SIG-M5 (cell line): ENCODE measurements at places on chromosomes 11 and 22.
A peak's percentile ranks its signal among the peaks of the same experiment; 100 is the strongest.

DNA sequence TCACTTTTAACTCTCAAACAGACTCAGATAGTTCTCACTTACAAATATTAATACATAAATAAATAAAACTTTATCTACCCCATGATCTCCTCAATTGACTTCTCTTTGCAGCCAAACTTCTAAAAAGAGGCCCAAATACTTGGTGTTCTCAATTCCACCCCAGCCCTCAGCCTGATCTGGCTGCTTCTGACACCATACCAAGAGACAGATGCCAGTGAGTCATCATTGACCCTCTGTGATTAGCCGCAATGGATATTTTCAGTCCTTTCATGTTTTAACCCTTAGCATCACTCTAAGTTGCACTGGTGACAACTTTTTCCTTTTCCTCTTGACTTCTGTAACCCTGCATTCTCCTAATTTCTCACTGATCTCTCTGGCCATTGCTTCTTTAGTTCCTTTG, 184.1 kb upstream of the ARHGAP20 start:
- no peak for DNase-seq

DNA sequence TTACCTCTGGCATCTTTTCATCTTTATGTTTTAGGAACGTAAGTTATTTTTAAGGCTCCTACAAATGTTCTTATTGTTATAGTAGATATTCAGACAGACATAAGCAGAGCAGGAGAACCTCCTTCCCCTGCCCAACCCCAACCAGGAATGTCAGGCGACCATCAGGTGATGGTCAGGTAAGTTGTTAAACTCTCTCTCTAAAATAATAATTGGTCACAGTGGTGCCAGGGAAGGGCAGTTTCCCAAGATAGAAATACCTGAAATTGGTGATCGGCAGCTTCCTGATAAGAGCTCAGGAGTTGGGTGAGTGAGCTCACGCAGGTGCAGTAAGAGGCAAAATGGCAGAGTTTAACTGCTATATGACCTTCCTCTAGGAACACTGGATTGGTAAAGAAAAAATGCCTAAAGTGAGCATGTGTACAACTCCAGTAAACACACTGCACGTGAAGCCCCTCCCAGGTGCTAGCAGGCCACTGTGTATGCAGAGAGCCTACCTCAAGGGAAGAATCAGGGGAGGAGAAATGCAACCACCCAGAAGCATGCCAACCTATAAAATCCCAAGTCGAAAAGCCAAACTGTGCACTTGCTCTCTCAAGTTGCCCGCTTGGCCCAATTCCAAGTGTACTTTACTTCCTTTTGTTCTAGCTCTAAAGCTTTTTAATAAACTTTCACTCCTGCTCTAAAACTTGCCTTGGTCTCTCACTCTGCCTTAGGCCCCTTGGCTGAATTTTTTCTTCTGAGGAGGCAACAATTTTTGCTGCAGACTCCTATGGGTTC, 273.9 kb downstream of the SBF2 start:
- no peak for DNase-seq

- no peak for DNase-seq
Observed at GRCh38 chr11:69799582-69799981, 19.6 kb downstream of the FGF3 start.

GRCh38 chr22:29623059-29623458, 19.6 kb downstream of the NF2 start:
- DNase-seq, result no peak

GRCh38 chr11:94132152-94132558, 3.5 kb downstream of the PANX1 start:
- no peak for DNase-seq

DNA sequence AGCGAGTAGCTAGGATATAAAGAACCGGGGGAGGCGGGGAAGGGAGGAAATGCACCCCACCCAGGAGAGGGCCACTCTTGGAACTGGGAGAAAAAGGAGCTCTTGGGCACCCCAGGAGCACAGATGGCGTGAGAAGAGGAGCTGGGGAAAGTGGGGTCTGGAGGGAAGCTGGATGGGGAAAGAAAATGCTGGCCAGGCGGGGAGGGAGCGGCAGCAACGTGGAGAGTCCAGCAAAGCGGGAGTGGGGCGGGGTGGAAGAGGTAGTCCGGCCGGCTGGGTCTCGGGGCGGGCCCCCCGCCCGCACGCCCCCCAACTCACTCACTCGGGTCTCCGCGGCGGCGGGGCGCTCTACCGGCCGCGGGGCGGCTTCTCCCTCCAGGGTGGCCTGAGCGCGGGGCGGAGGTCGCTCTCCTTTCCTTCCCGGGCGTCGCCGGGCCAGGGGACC, 522 bp downstream of the TOB2 start:
- DNase-seq, result no peak

DNA sequence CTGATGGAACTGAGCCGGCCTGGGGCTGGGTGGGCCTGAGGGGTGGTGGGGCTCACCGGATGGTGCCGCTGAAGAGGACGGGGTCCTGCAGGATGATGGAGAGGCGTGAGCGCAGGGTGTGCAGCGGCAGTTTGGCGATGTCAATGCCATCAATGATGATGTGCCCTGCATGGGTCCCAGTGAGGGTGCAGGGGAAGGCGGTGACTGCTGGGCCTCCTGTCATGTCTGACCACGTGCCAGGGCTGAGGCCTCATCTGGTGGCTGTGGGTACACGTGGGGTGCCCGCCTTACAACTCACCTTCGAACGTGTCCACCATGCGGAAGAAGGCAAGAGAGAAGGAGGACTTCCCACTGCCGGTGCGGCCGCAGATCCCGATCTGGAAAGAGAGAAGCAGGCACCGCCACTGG, 7.1 kb upstream of the KCNJ11 start:
- DNase-seq, result no peak

DNA sequence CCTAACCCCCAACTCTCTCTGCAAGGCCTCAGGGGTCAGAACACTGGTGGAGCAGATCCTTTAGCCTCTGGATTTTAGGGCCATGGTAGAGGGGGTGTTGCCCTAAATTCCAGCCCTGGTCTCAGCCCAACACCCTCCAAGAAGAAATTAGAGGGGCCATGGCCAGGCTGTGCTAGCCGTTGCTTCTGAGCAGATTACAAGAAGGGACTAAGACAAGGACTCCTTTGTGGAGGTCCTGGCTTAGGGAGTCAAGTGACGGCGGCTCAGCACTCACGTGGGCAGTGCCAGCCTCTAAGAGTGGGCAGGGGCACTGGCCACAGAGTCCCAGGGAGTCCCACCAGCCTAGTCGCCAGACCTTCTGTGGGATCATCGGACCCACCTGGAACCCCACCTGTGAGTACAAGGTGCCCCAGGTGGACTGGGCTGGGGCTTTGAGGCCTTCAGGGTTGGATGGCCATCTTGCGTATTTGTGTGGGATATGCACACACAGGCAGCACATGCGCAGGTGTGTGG, at the start of gene BEST1:
Gene BEST1, plus strand, starts transcription at position 317 of the 513 bp plus-strand sequence. CDS start 1,456 bp downstream, outside the sequence.
- no peak for DNase-seq

- no peak for DNase-seq
Observed at GRCh38 chr22:48380016-48380665, 1447.5 kb downstream of the BRD1 start.

DNA sequence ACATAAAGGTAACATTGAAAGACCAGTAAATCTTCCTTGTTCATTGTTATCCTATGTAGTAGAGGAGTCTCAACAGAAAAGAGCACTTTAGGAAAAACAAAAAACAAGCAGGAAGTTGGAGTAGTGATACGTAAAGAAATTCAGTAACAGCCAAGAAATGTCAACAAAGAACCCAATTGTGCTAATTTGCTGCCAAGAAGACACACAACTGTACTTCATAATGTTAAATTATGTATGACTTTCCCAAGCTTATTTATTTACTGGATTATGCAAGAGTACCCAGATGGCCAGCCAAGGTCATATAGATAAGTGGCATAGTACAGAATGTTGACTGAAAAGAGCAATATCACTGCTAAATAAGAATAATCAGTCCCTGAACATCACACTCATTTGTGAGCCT, 264.7 kb upstream of the CCDC179 start:
- DNase-seq, result no peak

DNA sequence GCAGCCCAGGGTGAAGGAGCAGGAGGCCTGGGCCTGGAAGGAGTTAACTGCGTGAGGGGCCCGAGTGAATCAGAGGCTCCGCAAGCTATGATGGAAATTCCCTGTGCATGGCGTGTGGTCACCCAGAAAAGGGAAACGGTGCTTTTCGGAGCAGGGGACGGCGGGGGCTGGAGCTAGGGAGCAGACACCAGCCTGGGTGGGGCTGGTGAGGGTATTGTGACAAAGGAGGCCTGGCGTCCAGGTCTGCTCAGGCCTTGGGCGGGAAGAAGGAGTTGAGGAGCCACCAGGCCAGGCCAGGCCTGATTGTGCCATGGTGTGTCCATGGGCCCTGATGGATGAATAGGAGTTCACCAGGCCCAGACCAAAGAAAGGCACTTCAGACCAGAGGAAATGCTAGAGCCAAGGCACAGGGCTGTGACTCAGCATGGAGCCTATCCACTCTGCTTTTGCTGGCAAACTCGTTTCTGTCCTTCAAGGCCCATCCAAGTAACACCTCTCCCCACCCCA, 12.8 kb upstream of the SPI1 start:
- peak; percentile 32 for DNase-seq

DNA sequence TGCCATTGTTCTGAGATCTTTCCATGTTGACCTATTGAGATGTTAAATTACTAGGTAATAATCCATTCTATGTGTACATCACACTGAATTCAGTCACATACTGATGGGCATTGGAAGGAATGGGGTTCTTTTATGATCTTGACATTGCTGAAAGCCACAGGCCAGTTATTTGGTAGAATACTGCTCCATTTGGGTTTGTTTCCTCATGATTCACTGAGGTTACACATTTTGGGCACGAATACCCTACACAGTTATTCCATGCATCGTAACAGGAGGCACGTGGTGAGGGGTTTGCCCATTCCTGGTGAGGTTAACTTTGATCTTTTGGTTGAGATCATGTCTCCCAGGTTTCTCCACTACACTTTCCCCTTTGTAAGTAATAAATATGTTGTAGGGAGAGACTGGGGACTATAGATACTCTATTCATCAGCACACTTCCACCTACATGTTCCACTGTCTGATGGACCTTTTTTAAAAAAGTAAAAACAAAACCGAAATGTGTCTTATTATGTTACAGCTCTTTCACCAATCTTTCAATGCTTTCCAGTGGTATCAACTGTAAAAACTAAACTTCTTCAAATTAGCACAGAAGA, 12.0 kb upstream of the FOLR1 start:
- no peak for DNase-seq

DNA sequence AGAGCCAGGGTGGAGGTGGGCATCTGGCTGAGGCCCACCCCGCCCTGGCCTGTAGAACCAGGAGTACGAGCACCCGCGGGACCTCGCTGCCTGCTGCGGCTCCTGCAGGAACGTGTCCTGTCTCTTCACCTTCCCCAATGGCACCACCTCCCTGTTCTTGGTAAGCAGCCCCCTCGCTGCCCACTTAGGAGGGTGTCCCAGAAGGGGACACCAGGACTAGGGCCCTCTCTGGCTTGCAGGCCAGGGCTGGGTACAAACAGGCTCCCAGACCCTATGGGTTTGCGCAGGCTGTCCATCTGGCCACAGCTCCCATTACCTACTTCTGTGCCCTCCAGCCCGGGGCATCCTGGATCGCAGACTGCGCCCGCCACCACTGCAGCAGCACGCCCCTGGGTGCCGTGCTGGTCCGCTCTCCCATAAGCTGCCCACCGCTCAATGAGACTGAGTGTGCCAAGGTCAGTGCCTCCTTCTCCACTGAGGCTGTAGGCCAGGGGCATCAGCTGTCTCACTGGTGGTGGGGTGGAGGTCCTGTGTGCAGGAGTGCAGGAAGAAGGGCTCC, 77.5 kb upstream of the MYOD1 start:
- no peak for DNase-seq

DNA sequence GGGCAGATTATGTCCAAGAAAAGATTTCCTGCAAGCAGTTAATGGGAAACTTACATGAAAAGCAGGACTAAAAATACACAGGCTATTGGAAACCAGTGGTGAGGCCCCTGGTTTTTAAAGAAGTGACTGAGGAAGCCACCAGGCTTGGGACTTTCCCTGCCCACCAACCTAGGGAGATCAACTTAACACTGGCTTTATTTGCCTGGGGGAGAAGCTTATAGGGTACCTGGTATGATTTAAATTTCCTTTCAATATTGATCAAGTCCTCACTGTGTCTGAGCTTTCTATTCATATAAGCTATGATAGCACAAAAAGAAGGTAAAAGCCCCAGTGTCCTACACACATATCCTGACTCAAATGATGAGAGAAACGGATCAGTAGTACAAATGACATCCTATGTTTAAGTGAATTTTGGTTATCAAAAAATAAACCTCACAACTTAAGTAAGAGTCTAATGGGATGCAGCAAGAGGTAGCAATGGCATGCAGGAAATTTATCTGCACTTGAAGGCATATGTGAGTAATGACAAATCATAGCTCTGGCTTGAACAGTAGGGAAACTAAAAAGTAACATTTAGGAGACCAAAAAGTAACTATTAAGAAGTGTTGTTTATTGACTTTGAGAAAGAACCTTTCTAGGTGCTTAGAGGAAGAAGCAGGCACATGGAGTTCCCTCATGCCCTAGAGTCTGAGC, 85.3 kb downstream of the GAB2 start:
- DNase-seq, result no peak

GRCh38 chr22:19103880-19104821, 18.1 kb downstream of the DGCR2 start:
- no peak for DNase-seq

GRCh38 chr11:122341477-122341876, 225.5 kb upstream of the BLID start:
- DNase-seq, result no peak

- DNase-seq, result no peak
Observed at GRCh38 chr11:123603666-123604065, 50.8 kb downstream of the SCN3B start.
